ENCODE measurements at places on chromosomes 3 and 15.

DNA sequence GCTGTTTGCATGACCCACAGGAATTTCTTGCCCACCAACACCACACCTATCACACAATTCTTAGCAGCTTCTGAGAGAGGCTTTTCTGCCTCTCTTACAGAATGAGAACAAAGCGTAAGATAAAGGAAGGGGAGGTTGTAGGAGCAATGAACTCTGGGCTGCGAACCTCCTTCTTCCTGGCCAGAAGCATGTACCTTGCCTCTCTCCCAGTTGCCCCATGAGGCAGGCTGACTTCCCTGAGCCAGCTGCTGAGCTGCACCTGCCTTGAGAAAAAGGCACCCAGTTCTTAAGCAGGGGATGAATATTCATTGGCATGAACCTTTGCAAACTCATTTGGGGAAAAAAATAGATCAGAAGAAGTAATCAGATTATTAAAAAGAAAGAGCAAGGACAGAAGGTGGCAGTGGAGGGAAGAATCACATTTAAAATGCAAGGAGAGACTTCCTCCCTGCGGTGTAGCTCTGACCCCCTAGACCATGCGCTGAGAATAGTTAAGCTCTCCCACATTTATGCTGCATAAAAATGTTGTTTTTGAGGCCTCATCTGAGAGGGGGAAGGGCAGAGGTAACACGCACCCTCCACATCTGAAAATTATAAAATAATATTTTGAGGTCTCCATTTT, 304.8 kb downstream of the EPHB1 start:
- no peak for DNase-seq

DNA sequence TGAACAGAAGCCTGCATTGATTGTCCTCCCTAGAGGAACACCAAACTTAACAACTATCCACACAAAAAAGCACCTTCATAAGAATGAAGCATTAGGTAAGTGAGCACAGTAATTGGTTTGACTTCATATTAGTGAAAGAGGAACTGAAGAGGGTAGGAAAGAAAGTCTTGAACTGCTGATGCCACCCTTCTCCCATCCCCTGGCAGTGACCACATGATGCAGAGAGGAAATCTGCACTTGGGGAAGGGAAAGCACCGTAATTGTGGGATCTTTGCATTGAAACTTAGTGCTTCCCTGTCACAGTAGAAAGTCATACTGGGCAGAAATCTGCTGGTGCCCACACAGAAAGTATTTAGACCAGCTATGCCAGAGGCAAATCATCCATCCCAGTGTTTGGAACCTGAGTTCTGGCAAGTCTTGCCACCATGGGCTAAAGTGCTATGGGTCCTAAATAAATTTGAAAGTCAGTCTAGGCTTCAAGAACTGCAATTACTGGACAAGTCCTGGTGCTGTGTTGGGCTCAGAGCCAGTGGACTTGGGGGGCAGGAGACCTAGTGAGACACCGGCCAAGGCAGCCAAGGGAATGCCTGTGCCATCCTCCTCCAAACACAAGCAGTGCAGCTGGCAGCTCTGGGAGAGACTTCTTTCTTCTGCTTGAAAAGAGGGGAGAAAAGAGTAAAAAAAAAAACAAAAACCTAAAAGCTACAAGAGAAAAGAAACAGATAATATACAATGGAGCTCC, 63.6 kb downstream of the SLC15A2 start:
- no peak for DNase-seq

DNA sequence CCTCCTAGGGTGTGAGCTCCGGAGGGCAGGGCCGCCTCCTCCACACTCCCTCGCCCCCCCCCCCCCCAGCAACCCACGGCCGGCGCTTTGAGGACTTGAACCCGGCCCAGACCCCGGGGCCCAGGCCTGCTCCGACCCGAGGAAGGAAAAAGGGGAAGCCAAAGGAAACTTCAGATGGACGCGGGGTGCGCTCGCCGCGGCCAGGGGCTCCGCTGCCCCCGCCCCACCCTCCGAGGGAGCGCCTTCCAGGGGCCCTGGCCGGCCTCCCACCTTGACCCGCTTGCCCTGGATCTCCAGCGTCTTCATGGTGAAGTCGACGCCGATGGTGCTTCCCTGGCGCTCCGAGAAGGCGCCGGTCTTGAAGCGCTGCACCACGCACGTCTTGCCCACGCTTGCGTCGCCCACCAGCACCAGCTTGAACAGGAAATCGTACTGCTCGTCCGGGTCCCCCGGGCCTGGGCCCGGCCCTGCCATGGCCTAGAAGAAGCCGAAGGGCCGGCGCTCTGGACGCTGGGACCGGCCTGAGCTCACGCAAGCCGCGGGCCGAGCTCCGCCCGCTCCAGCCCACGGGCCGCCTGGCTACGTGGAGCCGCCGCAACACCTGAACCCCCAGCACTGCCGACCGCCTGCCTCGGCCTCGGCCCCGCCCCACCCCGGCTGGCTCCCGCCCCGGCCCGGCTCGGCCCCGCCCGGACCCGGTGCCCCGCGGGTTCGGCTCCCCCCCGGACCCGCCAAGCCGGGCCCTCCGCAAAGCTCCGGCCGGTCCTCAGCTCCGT, 400 bp downstream of the RAB43 start:
- DNase-seq: peak; percentile 51

GRCh38 chr3:142863010-142863817, 25.7 kb downstream of the PCOLCE2 start:
- DNase-seq: peak; percentile 15

- DNase-seq: no peak
Measured at GRCh38 chr3:178703268-178703975, 167.2 kb downstream of the KCNMB2 start.

GRCh38 chr3:38645076-38645475, 4.4 kb downstream of the SCN5A start:
- no peak for DNase-seq

- DNase-seq: no peak
Measured at GRCh38 chr3:141410846-141411245, 42.5 kb downstream of the ZBTB38 start.

- no peak for DNase-seq
Measured at GRCh38 chr15:59818336-59818735, 129.2 kb upstream of the BNIP2 start.

DNA sequence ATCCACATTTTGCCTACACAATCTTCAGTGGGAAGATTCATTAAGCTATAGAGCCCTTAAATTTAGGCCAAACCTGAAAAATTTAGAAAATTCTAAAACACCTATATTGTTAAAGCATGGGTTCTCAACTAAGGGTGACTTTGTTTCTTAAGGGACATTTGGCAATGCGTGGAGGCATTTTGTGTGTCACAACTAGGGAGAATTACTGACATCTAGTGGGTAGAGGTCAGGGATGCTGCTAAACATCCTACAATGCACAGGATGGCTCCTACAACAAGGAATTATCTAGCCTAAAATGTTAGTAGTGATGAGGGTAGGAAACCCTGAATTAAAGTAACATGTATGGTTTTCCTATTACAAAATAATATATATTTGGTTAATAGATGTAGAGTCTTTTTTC, 55.8 kb downstream of the TBC1D5 start:
- DNase-seq: peak; percentile 33

- no peak for DNase-seq
Measured at GRCh38 chr3:46114323-46114988, 87.2 kb upstream of the XCR1 start.

DNA sequence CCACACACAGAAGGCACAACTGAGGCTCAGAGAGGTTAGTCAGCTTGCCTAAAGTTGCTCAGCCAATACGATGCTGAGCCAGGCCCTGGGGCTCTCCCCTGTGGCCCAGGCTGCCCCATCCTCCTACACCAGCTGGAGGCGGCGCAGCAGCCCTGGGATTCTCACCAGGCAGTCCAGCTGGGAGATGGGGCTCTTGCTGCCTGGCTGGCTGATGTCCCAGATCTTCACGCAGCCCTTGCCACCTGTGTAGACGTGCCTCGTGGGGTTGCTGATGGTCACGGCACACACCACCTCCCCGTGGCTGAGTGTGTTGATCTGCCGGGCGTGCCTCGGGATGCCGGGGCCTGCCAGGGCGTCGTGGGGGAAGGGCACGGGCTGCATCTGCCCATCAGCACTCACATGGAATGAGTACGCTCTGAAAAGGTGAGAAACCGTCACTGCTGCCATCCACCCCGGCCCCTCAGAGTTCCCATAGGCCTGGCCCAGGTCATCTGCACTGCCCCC, 42.8 kb downstream of the TLE3 start:
- no peak for DNase-seq

- no peak for DNase-seq
Measured at GRCh38 chr3:150149651-150150051, 179.0 kb upstream of the PFN2 start.

- DNase-seq: no peak
Measured at GRCh38 chr3:70982284-70982683, 601.2 kb downstream of the FOXP1 start.

DNA sequence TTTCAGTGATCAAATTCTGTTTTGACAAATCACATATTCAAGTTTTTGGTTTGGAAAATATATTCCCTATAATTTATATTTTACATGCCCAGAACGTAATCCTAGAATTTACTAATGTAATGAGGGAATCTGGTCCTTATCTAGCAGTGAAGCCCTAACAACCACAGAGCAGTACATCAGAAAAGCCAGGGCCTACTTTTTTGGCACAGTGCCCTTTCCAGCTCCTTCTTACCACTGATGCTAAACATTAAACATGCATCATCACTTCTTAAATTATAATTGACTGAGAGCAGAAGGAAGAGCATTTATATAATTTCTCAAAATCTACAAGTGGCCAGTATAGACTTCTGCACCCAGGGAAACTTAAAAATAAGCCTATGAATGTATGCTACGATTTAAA, 66.7 kb downstream of the FBXL22 start:
- DNase-seq: no peak

DNA sequence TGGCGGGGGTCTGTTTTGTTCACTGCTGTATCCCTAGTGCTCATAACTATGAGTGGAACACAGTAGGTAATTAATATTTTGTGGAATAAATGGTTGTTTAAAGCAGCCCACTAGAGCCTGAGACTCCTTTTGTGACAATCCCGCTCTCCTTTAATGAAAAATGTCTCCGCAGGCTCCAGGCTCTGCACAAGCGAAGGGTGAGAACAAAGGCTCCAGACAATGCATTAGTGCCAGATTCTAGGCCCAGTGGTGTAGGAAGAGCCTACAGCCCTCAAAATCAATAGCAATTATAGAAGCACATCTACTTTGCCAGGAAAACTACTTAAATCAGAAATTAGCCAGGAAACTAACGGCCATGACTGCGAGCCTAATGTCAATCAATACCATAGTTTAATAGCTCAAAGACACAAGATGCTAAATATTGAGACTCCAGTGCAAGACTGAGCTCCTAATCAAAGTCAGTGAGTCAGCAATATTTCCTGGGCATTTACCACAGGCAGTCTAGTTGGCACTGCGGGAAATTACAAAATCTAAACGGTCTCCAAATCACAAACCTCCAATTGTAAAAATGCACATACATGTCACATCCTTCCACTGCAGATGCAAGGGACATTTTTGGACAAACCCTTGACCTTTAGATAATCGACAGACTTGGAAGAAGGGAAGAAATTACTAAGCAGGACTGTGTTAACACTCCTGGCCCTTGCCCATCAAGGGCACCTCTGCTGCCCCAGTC, 2.3 kb downstream of the ANXA2 start:
- DNase-seq: peak; percentile 63

GRCh38 chr3:86416334-86416733, 574.6 kb downstream of the VGLL3 start:
- DNase-seq: no peak

All from neural progenitor cell (in vitro differentiated cells).